Stimulated activated CD8-positive, alpha-beta memory T cell treated with anti-CD3 and anti-CD28 coated beads, Interleukin-2, amount 100 ng/mL, for 1 hour (primary cell): ENCODE measurements at places on chromosomes 16 and 17.

DNA sequence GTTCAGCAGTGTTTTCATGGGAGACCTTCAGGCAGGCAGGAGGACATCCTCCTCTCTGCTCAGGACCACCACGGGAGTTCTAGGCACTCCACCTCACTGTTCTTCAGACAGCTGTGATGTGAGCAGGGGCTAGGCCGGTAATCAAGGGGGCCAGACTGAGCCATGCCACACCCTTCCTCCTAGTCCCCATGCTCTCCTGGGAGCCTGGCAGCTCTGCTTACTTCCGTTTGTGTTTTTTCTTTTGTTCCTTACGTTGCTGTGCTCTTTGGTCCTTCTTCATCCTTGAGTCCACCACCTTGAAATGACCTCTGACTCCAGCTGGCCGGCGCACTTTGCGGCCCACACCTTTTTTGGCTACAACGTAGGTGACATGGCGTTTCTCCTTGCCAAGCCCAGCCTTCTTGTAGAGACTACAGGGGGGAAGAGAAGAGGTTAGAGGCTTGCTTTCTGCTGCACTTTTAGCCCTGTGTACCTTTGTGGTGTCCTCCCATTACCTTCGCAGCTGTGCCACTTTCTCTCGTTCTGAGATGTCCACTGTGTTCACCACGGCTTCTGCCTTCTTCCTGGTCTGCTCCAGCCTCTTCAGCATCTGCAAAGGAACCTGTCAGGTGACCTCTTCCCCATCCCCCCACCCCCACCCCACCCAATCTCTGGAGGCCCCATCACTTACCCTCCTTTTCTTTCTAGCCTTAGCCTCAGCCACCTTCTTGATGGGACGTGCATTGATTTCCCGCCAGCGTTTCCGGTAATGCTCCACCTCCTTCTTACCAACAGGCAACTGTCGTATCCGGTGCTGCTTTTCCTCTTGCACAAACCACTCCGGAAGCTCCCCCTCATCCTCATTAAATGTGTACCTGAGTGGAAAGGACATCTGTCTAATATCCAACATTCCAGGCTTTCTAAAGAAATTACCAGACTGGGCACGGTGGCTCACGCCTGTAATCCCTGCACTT lies 7.4 kb upstream of the PSMC5 start:
- DNase-seq, result no peak

DNA sequence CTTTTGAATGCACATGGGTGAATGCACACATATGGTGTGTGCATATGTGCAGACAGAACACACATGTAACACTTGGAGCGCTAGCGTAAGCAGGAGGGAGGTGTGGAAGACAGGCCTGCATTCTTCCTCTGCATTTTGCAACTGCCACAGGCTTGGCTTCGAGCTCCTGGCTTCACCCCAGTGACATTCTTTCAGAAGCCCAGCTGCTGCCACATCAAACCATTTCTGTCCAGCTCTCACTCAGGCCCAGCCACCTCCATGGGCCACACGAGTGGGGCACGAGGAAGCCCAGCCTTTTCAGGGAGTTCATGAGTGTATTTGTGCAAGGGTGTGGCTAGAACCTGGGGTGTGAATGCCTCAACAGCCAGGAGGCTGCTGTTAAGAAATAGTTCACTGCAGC lies 18.8 kb downstream of the LGALS3BP start:
- no peak for DNase-seq

DNA sequence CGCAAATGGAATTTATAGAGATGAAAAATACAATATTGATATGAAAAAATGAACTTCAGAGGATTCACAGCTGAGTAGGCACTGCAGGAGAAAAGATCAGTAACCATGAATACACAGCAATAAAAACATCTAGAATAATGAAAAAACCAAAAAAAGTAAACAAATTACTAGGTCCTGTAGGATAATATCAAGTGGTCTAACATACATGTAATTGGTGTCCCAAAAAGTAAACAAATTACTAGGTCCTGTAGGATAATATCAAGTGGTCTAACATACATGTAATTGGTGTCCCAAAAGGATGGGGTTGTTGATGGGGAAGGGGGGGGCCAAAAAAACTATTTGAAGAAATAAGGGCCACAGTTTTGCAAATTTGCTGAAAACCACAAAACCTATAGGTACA lies 43.4 kb downstream of the ZNF18 start:
- DNase-seq, result no peak

- DNase-seq, result no peak
Measured at GRCh38 chr16:65213866-65214595, 92.2 kb upstream of the CDH11 start.

DNA sequence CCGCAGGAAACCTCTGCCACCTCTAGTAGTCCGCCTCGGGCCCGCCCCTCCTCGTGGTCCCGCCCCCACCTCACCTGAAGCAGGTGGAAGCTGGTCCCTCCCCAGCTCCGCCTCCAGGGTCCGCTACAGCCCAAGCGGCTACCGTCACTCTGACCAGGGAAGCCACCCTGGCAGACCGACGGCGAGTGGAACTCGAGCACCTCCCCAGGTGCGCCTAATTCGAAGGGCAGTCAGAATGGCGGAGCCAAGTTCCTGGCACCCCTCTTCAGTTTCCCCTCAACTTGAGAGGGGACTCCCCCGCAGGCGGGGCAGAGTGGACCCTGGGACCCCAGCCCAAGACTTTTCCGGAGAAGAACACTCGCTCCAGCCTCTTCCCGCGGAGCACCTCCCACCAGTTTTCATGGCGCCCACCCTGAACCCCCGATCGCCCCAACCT lies 507 bp downstream of the FHOD1 start:
- DNase-seq, result peak; percentile 15

DNA sequence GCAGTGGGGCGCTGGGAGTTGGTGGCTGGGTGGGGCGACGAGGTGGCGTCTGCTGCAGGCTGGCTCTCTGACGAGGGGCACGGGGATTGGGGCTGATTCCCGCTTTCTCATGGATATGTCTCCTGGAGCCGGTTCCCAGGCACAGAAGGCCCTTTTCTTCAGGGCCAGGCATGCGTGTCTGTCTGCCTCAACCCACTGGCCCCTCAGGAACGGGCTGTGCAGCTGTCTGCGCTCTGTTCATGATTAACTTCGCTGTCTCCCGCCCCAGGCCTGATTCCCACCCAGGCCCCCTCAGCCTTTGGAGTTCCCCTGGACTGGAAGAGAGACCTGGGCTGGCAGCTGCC lies 53.1 kb downstream of the RAP1GAP2 start:
- DNase-seq, result no peak

GRCh38 chr17:6711681-6712057 lies 1.5 kb downstream of the SLC13A5 start:
- no peak for DNase-seq

GRCh38 chr16:30780549-30780948 lies 6.5 kb downstream of the ZNF629 start:
- DNase-seq, result no peak

GRCh38 chr16:67941469-67942199 lies 2.3 kb downstream of the LCAT start:
- DNase-seq, result no peak

- no peak for DNase-seq
Measured at GRCh38 chr17:64185101-64185500, 55.2 kb upstream of the ERN1 start.

DNA sequence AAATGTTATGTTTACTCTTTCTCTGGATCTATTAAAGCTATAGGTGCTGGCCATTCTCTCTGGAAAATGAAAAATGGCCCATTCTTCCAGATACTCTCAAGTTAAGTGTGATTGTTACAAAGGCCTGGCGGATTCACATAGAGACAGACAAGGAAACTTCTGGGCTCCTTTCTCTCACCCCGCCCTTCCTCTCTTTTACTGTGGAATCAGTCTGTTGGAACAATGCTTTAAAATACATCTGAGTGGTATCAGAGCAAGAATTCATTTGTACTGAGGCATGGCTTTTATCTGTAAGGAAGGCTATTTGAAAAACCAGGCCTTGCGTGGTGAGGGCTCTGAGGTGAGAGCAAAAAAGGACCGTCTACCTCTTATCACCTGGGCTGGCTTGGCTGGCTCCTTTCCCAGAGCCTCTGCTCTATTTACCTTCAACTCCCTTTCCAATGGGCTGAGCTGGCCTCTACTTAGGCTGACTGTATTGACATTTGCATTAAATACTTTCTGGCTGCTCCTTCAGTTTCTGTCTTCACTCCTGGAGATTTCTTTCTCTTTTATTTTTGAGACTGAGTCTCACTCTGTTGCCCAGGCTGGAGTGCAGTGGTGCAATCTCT lies 274.0 kb downstream of the PHKB start:
- no peak for DNase-seq

DNA sequence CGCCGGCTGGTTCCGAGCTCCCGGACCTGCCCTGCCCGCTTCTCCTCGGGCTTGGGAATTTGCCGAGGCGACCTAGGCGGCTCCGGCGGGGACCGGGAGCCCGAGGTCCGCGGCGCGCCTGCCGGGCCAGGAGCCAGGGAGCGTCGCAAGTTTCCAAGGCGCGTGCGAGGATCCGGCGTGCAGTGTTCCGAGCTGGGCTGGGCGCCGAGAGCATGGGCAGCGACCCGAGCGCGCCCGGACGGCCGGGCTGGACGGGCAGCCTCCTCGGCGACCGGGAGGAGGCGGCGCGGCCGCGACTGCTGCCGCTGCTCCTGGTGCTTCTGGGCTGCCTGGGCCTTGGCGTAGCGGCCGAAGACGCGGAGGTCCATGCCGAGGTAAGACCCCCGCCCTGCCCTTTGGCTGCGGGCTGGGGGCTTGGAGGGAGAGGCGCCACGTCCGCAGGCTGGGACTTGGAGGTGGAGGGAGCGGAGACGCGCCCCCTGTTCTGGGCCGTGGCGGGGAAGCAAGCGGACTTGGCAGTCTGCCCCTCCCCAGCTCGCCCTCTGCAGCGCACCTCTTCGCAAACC lies 668 bp downstream of the MMP15 start:
- DNase-seq, result no peak

DNA sequence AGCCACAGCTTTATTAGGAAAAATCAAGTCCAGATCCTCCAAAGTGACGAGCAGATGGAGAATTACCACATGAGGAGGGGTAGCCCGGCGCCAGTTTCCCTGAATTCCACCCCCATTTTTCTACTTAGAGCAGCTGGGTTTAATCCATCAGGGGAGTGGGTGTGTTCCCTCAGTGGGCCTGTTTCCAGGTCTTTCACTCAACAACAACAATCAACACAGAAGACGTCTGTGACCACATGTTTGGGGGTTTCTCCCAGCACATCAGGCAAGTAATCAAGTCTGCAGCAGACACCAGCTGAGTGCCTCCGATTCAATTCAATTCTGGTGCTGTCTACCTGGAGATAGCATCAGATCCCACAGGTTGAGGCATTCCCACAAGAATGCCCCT lies 6.8 kb downstream of the SLC6A2 start:
- DNase-seq, result no peak

GRCh38 chr17:2054262-2054511 lies 716 bp upstream of the HIC1 start:
- no peak for DNase-seq

GRCh38 chr16:51150165-51150887 lies 744 bp downstream of the SALL1 start:
- no peak for DNase-seq

- no peak for DNase-seq
Measured at GRCh38 chr17:3009411-3009920, 53.9 kb downstream of the OR1D5 start.

- DNase-seq, result no peak
Measured at GRCh38 chr16:80991792-80992430, 14.8 kb downstream of the CMC2 start.

DNA sequence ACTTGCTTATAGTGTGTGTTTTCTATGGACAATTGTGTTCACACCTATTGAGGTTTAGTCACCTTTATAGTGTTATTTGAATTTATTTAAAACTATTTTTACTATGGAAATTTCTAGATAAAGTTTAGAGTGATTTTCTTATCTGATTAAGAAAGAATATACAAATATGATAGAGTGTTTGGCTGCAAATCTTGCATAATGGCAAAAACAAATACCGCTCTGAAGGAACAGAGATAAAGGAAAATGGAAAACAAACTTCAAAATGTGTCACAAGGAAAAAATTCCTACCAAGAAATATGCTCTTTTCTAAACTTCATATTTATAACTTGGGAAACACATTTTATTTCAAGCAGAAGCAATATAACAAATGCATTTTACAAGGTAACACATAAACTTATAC lies 423.1 kb downstream of the TOX3 start:
- DNase-seq, result no peak

DNA sequence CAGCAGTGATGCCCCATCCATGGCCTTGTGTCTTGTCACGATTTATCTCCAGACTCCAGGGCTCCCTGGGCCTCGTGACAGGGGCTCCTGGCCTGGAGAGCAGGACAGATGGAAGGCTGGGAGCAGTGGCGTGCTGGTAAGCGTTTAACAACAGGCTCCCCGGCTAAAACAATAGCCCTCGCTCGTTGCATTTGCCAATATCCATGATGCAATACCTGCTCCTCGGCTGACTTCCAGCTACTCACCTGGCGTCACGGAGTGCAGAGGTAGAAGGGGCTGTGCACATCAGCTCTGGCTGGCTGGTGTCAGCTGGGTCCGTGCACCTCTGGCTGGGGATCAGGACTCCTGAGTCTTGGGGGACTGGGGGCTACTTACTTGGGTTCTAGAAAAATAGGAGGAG lies 1.5 kb upstream of the BICDL2 start:
- no peak for DNase-seq

- no peak for DNase-seq
Measured at GRCh38 chr17:40870136-40870535, 3.1 kb upstream of the KRT12 start.

DNA sequence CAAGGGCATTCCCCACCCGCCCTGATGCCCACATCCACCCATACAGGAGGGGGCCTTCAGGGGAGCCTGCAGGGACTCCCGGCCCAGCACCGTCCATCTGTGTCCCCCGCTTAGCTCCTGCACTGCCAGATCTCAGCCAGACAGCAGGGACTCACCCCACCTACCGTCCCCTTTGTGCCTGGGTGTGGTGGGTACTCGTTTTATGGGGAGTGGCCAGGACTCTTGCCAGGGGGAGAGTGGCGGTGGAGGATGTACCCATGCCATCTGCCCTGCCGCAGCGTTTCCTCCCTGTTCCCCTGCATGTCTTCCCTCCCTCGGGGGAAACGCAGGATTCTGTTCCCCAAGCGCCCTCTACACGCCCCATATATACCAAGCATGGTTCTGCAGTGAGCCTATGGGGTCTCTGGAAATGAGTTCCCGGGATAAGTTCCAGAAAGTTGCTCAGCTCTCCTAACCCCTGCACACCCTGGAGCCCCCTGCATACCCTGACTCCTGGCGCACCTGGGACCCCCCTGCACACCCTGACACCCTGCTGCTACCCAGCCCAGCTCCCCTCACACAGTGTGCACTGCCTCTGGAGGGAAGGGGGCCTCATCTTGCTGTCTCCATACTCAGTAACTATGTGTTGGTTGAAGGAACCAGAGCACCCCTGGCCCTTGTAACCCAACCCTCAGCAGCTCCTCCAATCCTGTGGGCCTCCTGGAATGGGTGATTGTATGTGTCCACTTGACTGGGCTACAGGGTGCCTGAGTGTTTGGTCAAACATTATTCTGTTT lies 4.2 kb upstream of the MAFG start:
- no peak for DNase-seq
